Natural killer cell (primary cell): ENCODE measurements at places on chromosomes 2 and 18.

GRCh38 chr2:65700720-65701119 is 268.3 kb upstream of the SPRED2 start:
- no peaks in the 10 kb centered on the region for H3K4me1 ChIP-seq
- H3K36me3 ChIP-seq = no peaks in the 10 kb centered on the region
- no peak overlapping the region for H3K4me3 ChIP-seq

GRCh38 chr18:40109252-40110049 is 1845.6 kb upstream of the PIK3C3 start:
- H3K27me3 ChIP-seq = no peaks in the 10 kb centered on the region
- no peaks in the 10 kb centered on the region for H3K4me1 ChIP-seq
- DNase-seq = no peak
- no peaks in the 10 kb centered on the region for H3K36me3 ChIP-seq
- H3K4me3 ChIP-seq = no peak overlapping the region
- no peak overlapping the region for H3K27ac ChIP-seq

DNA sequence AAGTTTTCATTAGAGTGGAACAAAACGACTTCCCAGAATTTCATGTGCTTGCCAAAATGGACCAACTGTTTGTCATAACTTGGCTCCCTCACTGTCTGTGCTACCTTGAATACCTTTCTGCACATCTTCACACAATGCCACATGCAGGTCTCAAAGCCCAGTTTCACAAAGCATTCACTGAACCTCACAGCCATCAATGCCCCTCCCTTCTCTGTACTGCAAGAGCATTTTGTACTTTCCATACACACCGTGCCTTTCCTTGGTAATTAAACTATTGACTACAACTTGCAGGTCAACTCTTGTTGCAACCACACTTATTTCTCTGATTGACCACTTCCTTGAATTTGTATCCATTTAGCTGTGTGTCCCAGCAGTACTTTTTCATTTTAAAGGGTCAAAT is 50.5 kb downstream of the PAX3 start:
- H3K4me1 ChIP-seq = no peaks in the 10 kb centered on the region
- no peaks in the 10 kb centered on the region for H3K36me3 ChIP-seq
- H3K4me3 ChIP-seq = no peak overlapping the region
- peaks cover 2% of the 10 kb centered on the region for H3K27me3 ChIP-seq

GRCh38 chr2:226791056-226791486 is 8.5 kb downstream of the IRS1 start:
- peak; percentile 89 for DNase-seq
- H3K4me3 ChIP-seq = peak overlapping the region; percentile 54
- peaks cover 16% of the 10 kb centered on the region for H3K4me1 ChIP-seq
- H3K27ac ChIP-seq = peak overlapping the region; percentile 83

GRCh38 chr2:11578986-11579774 is 45.3 kb downstream of the GREB1 start:
- H3K4me3 ChIP-seq = no peak overlapping the region
- H3K27me3 ChIP-seq = no peaks in the 10 kb centered on the region
- DNase-seq = no peak
- no peaks in the 10 kb centered on the region for H3K4me1 ChIP-seq
- H3K27ac ChIP-seq = no peak overlapping the region
- H3K36me3 ChIP-seq = no peaks in the 10 kb centered on the region

DNA sequence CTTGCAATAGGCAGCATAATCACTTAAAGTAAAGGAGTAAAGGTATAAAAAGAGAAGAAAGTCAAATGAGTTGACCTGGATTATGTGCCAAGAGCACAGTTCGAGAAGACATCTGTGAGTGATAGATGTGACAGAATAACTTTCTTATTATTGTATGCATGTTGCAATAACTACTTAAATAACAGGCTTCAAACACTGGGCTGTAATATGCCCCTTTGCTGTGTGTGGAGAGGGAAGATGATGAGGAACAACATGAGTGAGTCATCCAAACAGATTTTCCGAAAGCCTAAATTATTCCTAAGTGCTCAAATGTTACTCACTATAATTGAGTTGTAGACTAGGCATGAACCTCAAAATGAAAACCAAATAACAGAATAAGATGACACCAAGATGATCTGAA is 328.1 kb downstream of the EXOC6B start:
- no peak for DNase-seq
- H3K4me1 ChIP-seq = no peaks in the 10 kb centered on the region
- H3K4me3 ChIP-seq = no peak overlapping the region
- no peaks in the 10 kb centered on the region for H3K27me3 ChIP-seq
- no peaks in the 10 kb centered on the region for H3K36me3 ChIP-seq

DNA sequence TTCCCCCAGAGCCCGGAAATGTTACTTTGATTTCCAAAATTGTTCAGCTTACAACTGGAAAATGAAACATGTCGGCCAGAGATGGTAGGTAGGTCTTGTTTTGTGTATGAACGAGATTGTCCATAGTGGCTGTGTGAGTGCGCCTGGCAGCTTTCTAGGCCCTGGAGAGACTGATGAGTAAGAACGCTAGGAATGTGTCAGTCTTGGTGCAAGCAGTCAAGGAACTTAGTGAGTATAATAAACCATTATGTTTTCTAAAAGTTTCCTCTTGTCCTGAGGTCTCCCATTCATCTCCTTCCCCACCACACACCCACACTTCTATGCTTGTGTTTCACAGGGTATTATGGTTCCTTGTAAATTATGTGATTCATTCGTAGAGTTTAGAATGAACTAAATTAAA is 234.2 kb downstream of the CDH2 start:
- DNase-seq = no peak
- H3K4me1 ChIP-seq = no peaks in the 10 kb centered on the region
- H3K27me3 ChIP-seq = no peaks in the 10 kb centered on the region
- H3K36me3 ChIP-seq = no peaks in the 10 kb centered on the region
- H3K4me3 ChIP-seq = no peak overlapping the region
- no peak overlapping the region for H3K27ac ChIP-seq

- DNase-seq = no peak
- H3K36me3 ChIP-seq = peaks cover 2% of the 10 kb centered on the region
- no peak overlapping the region for H3K27ac ChIP-seq
- H3K27me3 ChIP-seq = no peaks in the 10 kb centered on the region
- no peak overlapping the region for H3K4me3 ChIP-seq
- H3K4me1 ChIP-seq = peaks cover 6% of the 10 kb centered on the region
Measured at GRCh38 chr18:49228187-49228586, 232.3 kb downstream of the DYM start.

DNA sequence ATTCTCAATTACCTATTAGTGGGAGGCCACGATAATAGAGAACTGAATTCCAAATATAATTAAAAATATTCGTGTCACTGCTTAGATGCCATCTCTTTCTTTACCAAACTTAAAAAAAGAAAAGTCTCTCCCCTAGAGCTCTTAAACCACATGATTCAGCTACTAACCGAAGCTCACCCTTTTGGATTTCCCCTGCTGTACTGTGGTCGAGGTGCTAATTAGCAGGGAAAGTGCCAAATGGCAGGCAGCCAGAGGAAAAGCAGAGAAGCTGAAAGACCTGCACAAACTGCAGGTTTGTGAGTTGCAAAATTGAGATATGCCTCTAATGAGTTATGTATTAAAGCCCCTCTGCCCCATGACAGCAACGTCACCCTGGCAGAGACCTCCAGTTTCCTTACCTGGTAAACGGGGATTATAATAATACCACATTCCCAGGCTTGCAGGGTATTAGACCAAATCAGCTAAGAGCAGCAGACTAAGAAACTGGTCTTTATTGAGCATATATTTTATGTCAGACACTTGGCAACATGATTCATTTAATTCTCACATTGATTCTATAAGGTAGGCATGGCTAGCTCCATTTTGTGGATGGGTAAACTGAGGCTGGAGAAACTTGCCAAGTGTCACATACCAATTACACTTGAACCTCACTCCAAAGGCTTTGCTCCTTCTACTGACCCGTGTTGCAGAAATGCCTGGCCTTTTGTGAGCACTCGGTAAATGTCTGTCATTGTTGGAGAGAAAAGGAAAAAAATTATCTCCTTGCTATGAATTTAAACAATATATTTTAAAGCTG is 259.7 kb downstream of the LPIN1 start:
- no peak overlapping the region for H3K27ac ChIP-seq
- no peak overlapping the region for H3K4me3 ChIP-seq
- H3K4me1 ChIP-seq = peaks cover 19% of the 10 kb centered on the region

DNA sequence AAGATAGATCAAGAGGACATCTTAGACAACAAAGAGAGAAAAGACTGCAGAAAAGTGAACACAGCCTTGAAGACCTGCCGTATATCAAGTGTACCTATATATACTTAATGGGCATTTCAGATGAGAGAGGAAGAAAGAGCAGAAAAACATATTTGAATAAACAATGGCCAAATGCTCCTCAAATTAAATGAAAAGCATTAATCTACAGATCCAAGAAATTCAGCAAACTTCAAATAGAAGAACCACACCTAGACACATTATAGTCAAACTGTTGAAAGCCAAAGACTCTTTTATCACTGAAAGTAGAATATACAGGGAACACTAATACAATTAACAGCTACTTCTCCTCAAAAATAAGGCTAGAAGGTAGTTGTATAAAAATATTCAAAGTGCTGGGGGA is 18.7 kb upstream of the TTL start:
- no peaks in the 10 kb centered on the region for H3K27me3 ChIP-seq
- DNase-seq = no peak

- no peaks in the 10 kb centered on the region for H3K36me3 ChIP-seq
- H3K4me1 ChIP-seq = peaks cover 5% of the 10 kb centered on the region
- no peak for DNase-seq
- H3K4me3 ChIP-seq = no peak overlapping the region
- no peak overlapping the region for H3K27ac ChIP-seq
- no peaks in the 10 kb centered on the region for H3K27me3 ChIP-seq
Measured at GRCh38 chr18:48167897-48168253, 237.4 kb upstream of the SMAD2 start.

DNA sequence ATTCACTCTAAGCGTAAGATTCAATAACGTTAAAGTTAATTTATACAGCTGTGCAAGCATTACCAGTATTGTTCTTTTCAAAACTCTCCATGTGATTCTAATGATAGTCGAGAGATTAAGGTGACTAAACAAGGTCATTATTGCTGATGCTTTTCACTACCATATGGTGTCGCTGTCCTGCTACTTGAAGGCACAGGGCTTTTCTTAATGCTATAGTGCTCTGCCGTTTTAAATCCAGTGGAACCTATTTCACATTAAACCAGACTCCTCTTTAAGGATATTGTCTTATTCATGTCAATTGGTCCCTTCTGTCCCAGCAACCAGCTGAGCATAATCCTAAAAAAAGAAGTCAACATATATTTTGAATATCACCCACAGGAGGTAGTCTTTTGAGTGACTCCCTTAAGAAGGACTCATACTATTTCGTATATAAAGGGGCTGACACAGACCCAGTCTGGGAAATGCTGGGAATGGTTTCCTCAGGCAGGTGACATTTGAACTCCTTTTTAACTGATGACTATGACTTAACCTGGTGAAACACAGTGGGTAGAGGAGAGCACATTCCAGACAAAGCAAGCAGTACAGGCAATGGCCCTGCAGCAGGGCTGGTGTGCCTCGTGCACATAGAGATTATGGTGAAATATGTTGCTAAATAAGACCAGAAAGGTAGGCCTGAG is 53.9 kb upstream of the CYTIP start:
- no peaks in the 10 kb centered on the region for H3K4me1 ChIP-seq
- no peak overlapping the region for H3K27ac ChIP-seq
- DNase-seq = peak; percentile 67
- H3K36me3 ChIP-seq = no peaks in the 10 kb centered on the region
- no peaks in the 10 kb centered on the region for H3K27me3 ChIP-seq

- DNase-seq = no peak
- H3K27ac ChIP-seq = no peak overlapping the region
- H3K4me1 ChIP-seq = no peaks in the 10 kb centered on the region
- no peak overlapping the region for H3K4me3 ChIP-seq
- peaks cover 3% of the 10 kb centered on the region for H3K27me3 ChIP-seq
- H3K36me3 ChIP-seq = no peaks in the 10 kb centered on the region
Measured at GRCh38 chr18:22827216-22827615, 105.9 kb upstream of the RBBP8 start.

DNA sequence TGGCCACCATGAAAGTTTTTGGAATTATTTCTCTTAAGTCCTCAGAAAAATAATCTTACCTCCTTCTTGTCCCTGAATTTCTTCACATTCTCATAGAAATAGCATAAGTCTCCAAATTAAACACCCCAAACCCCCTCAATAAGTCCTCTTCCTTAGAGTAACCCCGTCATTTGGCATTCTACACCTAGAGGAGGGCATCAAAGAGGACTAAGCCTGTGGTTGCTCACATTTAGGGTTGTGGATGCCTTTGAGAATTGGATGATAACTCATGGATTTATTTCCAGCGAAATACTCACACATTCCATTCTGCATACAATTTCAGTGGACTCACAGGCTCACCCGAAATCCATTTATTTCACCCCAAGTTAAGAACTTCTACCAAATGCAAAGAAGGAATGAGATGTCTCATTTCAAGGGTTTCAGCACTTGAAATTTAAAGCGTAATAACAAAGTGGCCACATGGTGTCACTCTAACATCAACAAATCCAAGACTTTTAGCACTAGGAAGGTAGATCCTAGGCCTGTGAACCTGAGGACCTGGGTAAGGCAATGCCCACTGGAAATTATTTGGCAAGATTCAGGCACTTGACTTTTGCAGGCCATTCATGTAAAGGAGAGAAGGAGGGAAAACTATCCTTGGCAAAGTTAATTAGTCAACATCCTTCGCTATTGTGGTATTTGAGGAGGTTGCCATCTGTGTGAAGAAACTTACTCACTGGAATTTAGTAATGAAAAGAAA is 24.6 kb downstream of the DYTN start:
- peak; percentile 77 for DNase-seq
- no peaks in the 10 kb centered on the region for H3K27me3 ChIP-seq
- H3K4me3 ChIP-seq = no peak overlapping the region
- H3K4me1 ChIP-seq = no peaks in the 10 kb centered on the region
- H3K27ac ChIP-seq = no peak overlapping the region
- H3K36me3 ChIP-seq = no peaks in the 10 kb centered on the region
